Activated T-helper 2 cell treated with anti-CD3 and anti-CD28 coated beads, Interferon-gamma antibody, Interleukin-2, Interleukin-4, amounts not matched to agents 10 μg/mL and 5 μg/mL and 100 μg/mL, durations not matched to agents 14 hours and 24 hours and 36 hours (primary cell): ENCODE measurements at places on chromosomes 13 and 19. TPM values are rescaled to one million over a fixed set of nuclear protein-coding genes. Genes with fewer than 3 reads are reported as not detected.

KCNC3 gene
- total RNA-seq: 17.6 and 19.2 TPM in 2 replicates

APC2 gene
- total RNA-seq: 0.07 and 0.21 TPM in 2 replicates

CLDN10 gene
- total RNA-seq: not detected in 2 replicates

ERICH4 gene
- total RNA-seq: not detected in 2 replicates

IFI30 gene
- 37.0 and 41.2 TPM in 2 replicates for total RNA-seq

ZSCAN5C gene
- total RNA-seq: not detected in 2 replicates

SETDB2 gene
- 10.8 and 11.0 TPM in 2 replicates for total RNA-seq

CACNG7 gene
- total RNA-seq: not detected in 2 replicates

SULT2A1 gene
- not detected in 2 replicates for total RNA-seq
